ENCODE measurements at places on chromosomes 4 and X. TPM values are rescaled to one million over a fixed set of nuclear protein-coding genes. Genes with fewer than 3 reads are reported as not detected.
A peak's percentile ranks its signal among the peaks of the same experiment; 100 is the strongest.

DNA sequence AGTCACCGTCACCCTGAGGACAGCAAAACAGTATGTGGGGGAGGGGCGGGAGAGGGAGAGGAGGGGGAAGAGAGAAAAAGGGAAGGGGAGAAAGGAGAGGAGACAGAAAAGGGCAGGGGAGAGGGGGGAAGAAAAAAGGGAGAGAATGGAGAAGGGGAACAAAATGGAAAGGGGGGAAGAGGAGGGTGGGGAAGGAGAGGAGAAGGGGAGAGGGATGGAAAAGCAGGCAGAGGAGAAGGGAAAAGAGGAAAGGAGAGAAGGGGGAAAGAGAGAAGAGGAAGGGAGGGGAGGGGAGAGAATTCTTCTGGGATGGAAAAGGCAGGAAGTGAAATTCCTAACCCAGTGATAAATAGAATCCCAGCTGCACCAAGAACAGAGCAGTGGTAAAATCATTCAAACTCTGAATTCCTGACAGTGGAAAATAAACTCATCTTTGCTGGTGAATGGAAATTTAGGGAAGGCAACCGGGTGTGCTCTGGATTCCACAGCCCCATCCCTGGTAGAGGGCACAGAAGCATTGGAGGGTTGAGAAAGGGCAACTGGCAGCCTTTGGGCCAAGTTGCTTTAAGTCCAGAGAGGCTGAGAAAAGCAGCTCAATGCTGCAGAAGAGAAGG lies 244.2 kb downstream of the BCOR start:
- DNase-seq: no peak

- peak; percentile 20 for DNase-seq
Observed at GRCh38 chrX:16711893-16712547, 449 bp downstream of the CTPS2 start.

DNA sequence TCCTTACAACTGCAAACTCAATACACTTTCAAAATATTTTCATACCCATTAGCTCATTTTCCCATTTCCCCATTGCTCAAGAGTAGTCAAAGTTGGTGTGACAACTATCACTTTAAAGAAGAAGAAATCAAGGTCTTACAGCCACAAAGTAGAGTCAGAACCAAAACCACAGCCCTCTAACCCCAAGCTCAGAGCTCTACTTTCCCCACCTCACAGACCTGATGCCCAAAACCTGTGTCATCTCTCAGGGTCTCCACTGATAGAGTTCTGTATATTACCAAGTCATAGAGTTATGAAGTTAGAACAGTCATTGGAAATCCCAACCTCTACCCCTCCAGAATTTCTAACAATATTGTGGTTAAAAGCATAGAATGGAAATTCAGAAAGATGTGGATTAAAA lies 505.8 kb downstream of the RAB28 start:
- no peak for DNase-seq

- DNase-seq: no peak
Observed at GRCh38 chr4:62410371-62411003, 1210.4 kb downstream of the ADGRL3 start.

- DNase-seq: no peak
Observed at GRCh38 chr4:118772767-118773428, 63.0 kb downstream of the SEC24D start.

GRCh38 chr4:3257556-3258482 lies 8.9 kb downstream of the MSANTD1 start:
- DNase-seq: peak; percentile 7

DNA sequence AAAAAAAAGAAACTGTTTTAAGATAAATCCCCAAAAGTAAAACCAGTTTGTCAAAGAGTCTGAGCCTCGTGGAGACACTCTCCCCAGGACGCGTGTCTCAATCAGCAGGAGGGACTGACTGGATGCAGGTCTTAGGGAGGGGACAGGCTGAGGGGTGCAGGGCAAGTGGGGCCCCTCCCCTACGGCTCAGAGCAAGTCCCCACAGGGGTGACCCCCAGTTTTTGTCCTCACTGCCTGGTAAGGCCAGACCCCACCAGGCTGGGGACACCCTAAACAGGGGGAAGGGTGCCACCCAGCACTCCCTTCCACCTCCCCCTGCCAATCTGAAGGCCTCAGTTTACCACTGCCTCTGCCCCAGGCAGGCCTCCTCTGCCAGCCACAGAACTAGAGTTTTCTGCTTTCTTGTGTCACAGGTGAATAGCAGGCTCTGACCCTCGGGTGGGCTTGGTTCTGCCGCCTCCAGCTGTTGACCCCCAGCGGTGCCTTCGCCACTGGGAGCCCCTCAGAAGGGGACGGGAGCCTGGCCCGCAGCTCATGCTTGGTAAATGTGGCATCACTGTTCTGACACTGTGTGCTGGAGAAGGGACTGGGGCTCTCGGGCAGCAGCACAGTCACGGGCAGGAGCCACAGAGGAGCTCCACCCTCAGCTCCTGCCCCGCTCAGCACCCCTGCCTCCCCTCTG lies 69.8 kb upstream of the MXD4 start:
- no peak for DNase-seq

- no peak for DNase-seq
Observed at GRCh38 chr4:155179216-155179615, 29.2 kb upstream of the NPY2R start.

DNA sequence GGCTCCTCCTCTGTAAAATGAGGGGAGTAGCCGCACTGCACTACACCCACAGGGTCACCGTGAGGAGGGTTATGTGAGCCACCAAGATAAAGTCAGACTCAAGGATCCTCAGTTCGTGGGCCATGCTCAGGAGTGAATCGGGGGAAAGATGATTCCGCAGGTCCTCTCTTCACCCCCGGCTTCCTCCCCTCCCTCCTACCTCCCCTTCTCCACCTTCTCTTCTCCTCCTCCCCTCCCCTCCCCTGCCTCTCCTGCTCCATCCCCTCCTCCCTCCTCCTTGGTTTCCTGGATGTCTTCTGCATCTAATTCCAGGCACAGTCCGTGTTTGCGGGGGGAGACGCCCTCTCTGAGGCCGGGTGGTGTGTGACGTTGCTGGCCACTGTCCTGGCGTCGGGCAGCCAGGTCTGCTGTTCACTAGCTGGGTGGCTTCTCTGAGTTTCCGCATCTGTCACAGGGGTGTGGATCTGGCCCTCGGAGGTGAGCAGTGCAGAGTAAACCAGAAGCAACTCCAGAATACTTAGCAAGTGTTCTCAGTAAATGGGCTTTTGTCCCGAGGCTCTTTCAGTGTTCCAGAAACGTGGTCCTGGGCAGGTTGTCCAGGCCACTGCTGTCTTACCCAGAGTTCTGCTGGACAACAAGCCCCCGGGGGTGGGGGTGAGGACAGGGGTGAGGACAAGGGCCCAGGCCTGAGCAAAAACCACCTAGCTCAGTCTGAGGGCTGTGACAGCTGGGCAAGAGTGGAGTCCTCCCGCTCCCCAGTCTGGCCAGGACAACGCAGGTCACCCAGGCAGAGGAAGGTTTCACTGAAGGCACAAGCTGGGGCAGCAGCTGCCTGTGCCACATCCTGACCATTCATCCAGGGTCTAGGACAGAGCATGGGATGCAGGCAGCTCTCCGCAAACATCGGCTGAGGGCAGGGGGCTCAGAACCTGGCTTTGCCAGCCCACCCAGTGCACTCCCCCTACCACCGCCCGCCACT lies 92.4 kb downstream of the PPP2R2C start:
- DNase-seq: no peak

DNA sequence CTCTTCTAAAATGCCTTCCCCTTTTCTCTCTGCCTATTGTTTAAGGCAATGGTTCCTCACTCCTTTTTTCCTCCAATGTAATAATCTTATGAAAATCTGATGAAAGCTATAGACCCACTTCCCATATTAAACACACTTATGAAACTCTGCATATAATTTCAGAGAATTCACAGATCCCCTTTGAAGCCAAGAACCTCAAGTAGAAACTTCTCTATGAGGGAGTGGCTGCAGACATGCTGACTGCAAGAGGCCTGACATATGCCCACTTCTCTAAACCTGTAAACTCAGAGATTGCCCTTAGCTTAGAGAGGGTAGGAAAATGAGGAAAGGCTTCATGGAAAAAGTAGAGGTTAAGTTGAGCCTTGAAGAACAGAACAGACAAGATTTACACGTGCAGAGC lies 37.6 kb downstream of the TAB3 start:
- no peak for DNase-seq

GRCh38 chr4:153325558-153325957 lies 18.9 kb upstream of the MND1 start:
- DNase-seq: no peak

The BBS12 gene
- 2.7 TPM for total RNA-seq

The ANOS1 gene
- total RNA-seq: 27.3 TPM

The VCX gene
- 1.3 TPM for total RNA-seq

The VSIG4 gene
- 0.25 TPM for total RNA-seq

The AMBN gene
- total RNA-seq: not detected

The ADRA2C gene
- 21.8 TPM for total RNA-seq

Data from WTC11 (cell line).